T-helper 2 cell treated with Interferon-gamma antibody and Interleukin-4, amounts not matched to agents 5 μg/mL and 100 μg/mL, for 36 hours (primary cell): ENCODE measurements at places on chromosomes 3 and 15.
A peak's percentile ranks its signal among the peaks of the same experiment; 100 is the strongest.

GRCh38 chr15:74624020-74624602 lies 8.5 kb downstream of the CLK3 start:
- no peak for DNase-seq

DNA sequence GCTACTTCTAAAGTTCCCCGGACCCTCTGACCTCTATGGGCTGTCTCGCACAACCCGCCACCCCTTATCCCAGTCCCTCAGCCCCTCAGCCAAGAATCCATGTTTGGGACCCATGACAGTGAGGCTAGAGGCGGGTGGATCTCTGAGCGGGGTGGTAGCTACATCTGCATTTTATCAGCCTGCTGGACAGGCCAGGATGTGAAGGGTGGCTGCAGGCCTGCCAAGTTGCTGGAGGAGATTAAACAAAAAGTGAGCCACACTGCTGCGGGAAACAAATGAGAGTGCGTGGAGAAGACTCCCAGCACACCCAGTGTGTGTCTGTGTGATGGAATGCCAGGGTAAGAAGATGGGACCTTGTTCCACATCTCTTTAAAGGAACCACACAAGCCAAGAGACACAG lies 51.1 kb upstream of the SPATA12 start:
- DNase-seq = no peak

- no peak for DNase-seq
Measured at GRCh38 chr15:49468481-49468839, 45.4 kb downstream of the FGF7 start.

GRCh38 chr3:40971191-40972168 lies 227.8 kb upstream of the CTNNB1 start:
- DNase-seq = peak; percentile 80

DNA sequence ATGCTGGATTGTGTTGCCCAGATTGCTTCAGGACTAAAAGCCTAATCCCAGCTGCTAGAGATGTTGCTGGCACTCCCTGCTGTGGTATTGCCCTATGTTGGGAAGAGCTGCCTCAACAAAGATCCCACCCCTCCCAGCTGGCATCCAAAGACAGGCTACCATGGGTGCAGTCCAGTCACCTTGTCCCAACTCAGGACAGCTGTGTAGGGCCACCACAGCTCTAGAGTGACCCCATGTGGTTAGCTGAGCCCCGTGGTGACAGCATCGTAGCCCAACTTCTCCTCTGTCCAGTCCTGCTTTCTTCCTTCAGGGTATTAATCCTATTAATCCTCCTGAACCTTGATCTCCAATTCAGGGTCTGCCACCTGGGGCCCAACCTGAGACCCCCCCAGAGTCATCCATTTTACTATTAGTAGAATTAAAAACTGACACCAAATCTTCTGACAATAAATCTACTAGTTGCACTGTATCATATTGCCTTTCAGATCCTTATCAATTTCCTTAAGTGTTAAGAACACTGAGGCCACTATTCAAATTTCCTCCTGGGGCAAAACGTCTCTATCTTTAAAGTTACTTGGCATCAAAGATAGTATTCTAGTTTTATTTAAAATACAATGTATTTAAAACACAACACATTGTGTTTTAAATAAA lies 83.5 kb downstream of the AQP9 start:
- DNase-seq = no peak

- DNase-seq = no peak
Measured at GRCh38 chr3:126035362-126036050, 48.4 kb downstream of the SLC41A3 start.

- no peak for DNase-seq
Measured at GRCh38 chr15:70271422-70272088, 173.8 kb upstream of the TLE3 start.
